IPS DF 6.9 (cell line): ENCODE measurements at places on chromosomes 1 and 21.

- DNase-seq: no peak
These were observed 73.5 kb downstream of the SIK1 start for GRCh38 chr21:43353282-43354025.

- no peak for DNase-seq
These were observed 27.3 kb downstream of the CDCP2 start for GRCh38 chr1:54125386-54126070.

GRCh38 chr1:175885326-175885725 lies 141.9 kb upstream of the TNR start:
- no peak for DNase-seq

DNA sequence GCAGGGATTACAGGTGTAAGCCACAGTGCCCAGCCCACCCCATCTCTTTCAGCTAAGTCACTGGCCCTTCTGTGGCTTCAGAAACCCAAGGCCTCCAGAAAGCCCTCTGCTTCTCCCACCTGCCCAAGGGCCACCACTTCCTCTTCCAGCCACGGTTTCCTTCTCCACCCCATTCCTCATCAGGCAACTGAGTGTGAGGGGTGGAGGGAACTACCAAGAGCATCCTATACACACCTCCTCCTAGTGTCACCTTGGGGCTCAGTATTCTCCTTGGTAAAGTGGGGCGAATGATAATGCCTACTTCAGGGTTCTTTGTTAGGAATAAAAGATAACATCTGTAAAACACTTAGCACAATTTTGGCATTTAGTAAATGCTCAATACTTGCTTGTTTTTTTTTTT lies 30.0 kb downstream of the KNCN start:
- DNase-seq: no peak

DNA sequence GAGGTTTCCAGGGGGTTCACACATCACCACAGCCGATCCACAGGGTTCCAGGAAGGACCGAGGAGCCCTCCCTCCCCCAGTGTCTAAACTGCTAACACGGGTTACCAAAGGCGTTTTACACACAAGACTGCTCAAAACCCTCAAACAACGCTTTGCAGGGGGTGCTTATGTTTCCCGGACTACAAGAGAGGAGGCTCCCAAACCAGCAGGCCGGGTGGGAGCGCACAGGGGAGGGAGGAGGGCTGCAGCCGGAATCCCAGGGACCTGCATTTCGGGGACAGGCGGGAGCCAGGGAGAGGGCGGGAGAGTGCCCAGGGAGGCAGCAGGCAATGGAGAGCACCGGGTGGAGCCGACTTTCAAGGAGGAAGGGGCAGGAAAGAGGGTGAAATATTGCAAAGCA lies 50.8 kb downstream of the ACBD3 start:
- no peak for DNase-seq

- no peak for DNase-seq
These were observed 12.6 kb downstream of the PYCR2 start for GRCh38 chr1:225911191-225912130.

GRCh38 chr21:25307489-25307888 lies 299.8 kb downstream of the MRPL39 start:
- DNase-seq: no peak

DNA sequence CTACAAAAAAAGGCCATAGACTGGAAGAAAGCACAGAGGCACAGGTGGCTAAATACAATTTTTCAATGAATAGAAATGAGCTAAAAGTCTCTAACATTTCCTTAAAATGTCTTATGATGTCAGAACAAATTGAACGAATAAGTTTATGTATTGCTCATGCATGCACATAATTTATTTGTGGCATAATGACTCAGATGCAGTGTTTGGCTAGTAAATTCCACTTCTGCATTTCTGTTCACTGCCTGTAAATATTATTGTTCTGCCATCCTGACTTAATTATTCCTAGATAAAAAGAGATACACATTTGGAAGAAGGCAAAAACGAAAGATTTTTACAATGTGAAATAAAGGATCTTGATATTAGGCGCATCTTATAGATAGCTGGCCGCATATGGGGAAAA lies 26.6 kb upstream of the EXO1 start:
- DNase-seq: no peak

- DNase-seq: no peak
These were observed 36.7 kb downstream of the FOXD2 start for GRCh38 chr1:47474278-47475193.

GRCh38 chr1:228292609-228292911 lies 84.7 kb downstream of the OBSCN start:
- DNase-seq: no peak
